ENCODE measurements at places on chromosomes 2 and 18.
A peak's percentile ranks its signal among the peaks of the same experiment; 100 is the strongest.

DNA sequence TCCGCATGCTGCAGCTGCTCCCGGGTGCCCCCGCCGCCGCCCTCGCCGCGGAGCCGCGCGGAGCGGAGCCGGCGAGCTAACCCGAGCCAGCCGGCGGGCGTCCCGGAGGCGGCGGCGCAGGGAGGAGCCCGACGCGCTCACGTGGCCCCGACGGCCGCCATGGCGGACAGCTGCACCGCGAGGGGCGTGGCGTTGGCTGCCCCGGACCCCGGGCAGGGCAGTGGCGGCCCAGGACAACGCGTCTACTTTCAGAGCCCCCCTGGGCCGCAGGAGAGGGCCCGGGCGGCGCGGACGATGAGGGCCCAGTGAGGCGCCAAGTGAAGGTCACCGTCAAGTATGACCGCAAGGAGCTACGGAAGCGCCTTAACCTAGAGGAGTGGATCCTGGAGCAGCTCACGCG, 30.0 kb upstream of the CCNYL1 start:
- no peak for DNase-seq

DNA sequence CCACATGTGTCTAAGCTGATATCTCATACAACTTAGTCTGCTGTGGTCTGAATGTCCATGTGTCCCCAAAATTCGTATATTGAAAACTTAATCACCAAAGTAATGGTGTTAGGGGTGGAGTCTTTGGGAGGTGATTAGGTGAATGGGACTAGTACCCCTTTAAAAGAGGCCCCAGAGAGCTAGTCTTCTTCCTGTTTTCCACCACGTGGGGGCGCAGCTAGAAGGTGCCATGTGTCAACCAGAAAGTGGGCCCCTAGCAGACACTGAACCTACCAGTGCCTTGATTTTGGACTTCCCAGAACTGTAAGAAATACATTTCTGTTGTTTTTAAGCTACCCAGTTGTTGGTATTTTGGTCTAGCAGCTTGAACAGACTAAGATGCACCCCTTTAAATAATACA, 86.6 kb downstream of the ASB1 start:
- DNase-seq = peak; percentile 56

DNA sequence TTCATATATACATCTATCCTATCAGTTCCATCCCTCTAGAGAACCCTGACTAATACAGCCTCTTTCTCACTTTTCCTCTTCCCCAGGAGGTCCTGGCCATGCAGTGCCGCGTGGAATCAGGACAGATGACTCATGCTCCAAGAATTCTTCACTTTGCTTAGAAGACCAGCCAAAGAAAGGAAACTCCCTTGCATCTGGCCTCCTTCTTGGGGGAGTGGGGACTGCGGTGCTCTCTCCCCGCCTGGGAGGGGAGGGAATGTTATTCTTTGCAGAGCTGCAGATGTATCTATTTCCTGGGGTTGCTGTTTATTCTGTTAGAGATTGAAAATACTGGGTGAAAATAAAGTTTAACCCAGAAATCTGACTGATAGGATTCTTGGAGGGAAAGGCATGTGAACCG, 111.5 kb upstream of the SH3BP4 start:
- DNase-seq = peak; percentile 97

GRCh38 chr18:54303408-54303807, 34.1 kb downstream of the POLI start:
- DNase-seq = no peak

- DNase-seq = no peak
These were observed 72.3 kb downstream of the NDUFA10 start for GRCh38 chr2:239952665-239953417.

- DNase-seq = peak; percentile 22
These were observed 292.3 kb upstream of the CHAC2 start for GRCh38 chr2:53475321-53475720.

GRCh38 chr18:9417073-9417851, 58.1 kb upstream of the RALBP1 start:
- DNase-seq = peak; percentile 85

DNA sequence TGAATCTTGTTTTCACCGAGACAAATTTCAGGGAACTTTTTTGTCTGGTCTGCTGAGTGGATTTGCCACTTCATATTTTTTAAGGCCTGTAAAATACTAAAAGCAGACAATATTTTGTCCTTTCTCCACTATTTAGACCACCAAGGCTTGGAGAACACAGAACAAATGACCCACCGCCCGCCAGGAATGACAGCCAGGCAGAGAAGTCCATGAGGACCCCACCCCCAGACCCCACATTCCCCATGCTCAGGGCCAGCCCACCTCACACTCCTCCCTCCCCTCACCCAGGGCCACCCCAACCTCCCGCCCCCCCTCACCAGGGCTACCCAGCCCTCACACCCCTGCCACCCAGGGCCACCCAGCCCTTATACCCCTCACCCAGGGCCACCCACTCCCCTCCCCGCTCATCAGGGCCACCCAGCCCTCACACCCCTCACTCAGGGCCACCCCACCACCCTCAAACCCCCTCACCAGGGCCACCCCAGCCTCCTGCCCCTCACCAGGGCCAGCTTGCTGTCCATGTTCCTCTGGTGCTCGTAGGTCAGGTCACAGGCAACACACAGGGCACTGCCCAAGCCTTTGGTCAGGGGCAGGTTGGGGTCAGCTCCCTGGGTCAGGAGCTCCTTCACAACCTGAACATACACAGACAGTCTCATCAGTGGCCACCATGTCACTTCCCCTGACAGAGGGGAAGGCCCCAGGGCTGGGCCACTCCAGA, 50.6 kb downstream of the ANKMY1 start:
- DNase-seq = no peak

DNA sequence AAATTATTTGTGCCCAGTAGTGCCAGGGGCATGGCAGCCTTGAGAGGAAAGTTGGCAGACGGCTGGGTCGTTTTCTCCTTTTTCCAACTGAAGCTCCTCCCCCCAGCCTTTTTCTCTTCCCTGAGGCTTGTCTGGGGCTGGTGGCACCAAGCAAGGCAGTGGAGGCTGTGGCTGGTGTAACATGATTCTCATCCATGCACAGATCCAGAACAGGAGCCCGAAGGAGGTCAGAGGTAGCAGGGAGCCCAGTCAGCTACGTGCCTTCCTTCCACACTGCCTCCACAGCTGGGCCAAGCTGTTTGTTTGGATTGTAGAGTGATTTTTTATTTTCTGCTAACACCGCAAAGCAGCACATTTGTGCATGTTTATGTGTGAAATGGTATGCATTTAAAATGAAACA, 170.3 kb upstream of the MGAT5 start:
- no peak for DNase-seq

DNA sequence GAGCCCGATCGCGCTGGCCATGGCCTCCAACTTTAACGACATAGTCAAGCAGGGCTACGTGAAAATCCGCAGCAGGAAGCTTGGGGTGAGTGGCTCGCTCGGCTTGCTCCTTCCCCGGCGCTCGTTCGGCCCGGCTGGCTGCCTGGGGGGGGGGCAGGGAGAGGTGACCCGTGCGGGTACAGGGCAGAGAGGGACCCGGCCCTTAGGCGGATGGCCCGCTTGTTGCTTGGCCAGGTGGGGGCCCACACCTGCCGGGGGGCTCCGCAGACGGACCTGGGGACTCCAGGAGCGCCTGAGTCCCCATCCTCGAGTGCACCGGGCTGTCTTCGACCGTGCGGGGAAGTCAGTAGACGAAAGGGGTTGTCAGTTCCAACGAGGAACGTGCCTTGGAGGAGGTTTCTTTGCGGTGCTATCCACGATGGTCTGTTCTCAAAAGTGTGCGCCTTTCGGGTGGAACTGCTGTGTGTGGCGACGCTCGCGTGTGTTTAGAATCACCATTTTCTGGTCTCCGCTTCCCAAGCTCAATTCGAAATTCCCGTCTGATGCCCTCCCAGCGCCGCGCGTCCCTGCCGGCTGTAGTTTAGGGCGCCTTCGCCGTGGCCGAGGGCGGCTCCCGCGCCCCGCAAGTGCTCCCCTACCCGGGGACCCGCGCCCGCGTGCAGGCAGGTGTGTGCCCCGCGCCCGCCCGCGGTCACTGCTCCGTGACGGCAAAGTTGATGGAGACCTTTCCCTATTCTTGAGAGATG, 711 bp downstream of the DOK6 start:
- DNase-seq = peak; percentile 18

GRCh38 chr2:170656669-170657068, 58.5 kb upstream of the SP5 start:
- DNase-seq = no peak

DNA sequence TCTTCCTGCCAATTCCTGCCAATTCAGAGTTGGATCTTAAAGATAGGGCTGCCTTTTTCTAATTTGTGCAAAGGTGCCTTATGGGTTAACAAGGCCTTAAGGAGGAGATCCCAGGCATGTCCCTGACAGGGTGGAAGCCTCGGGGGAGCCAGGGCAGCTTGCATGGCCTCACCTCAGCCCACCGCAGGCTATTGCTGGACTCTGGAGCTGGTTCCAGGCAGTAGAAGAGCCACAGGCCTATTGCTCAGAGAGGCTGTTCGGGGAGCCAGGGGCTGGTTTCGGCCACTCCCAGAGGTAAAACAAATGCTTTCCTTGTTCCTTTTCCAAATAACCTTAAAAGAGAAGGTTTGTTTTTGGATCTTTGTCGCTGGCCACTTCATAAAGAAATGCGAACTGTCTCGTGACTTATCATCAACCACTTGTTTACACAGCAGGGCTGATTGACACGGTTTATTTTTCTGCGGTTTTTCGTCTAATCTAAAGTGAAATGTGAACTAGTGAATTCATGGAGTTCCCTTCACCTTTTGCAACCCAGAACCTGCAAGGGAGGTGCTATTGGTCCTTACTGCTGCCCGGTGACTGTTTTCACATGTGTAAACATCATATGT, 108.6 kb downstream of the APOB start:
- no peak for DNase-seq

- no peak for DNase-seq
These were observed 6.9 kb downstream of the CDH20 start for GRCh38 chr18:61340148-61340547.

GRCh38 chr2:22481486-22482259, 903.3 kb upstream of the KLHL29 start:
- peak; percentile 1 for DNase-seq

GRCh38 chr2:207670887-207671286, 40.6 kb upstream of the CCNYL1 start:
- no peak for DNase-seq

DNA sequence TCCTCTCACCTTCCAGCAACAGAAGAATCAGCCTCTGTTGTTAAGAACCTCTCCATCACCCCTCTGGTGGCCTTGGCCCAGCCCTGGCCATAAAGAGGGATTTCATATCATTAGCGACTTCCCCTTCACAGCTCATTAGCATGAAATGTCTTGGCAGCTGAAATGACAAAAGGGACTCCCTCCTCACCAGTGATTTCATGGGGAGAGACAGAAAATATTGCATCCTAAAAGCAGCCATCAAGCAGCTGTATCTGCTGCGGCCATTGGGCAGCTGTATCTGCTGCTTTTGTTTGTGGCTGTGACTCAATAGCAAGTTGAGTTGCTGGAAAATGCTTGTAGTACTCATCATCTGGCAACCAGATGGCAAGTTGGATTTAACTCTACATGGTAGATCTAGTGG, 105.9 kb upstream of the RMDN2 start:
- peak; percentile 84 for DNase-seq

DNA sequence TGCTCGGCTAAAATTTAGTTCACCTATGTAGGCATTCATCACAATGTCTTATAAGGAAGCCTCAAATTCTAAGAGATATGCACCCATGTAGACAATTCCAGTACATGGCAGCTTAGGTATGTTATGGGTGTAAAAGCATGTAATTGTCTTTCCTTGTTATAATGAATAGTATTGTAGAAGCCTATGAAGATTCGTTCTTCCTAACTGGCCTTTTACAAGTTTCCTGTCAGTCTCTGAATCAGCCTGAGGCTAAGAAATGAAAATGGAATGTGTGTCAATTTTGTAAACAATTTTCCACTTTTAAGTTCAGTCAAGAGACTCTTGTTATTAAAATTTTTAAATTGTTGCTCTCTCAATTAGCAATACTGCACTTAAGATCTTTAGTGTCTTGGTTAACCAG, 189.9 kb upstream of the GALNT5 start:
- DNase-seq = no peak

DNA sequence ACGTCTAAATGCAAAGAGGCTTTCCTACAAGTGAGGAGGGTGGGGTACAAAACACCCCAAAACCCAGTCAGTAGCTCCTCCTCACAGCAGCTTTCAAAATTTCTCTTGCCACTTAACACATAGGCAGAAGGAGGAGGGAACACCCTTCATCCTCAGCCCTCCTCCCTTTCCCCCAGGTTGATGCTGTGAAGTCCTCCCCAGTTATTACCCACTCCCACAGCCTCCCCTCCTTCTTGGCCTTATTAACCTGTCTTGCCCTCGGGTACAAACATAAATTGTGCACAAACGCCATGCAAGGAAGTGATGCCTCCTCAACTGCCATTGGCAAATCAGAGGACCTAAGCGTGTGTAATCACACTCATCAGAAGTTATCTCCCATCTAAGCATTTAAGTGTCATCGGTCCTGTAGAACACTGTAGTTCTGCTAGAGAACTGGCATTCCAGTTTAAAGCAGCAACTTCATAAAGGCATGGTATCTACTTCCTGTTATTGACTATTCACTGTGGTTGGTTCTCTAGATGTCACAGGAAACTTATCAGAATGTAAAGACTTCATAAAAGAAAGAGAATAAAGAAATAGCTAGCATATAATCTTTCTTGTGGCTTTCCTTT, at the start of gene DSC1:
Gene DSC1, minus strand, starts transcription at position 32 of the 611 bp plus-strand sequence. CDS start 262 bp downstream, outside the sequence.
- DNase-seq = no peak

GRCh38 chr18:53991202-53991601, 233.3 kb downstream of the MBD2 start:
- DNase-seq = peak; percentile 89

GRCh38 chr2:235168174-235168979, 216.6 kb downstream of the SH3BP4 start:
- no peak for DNase-seq

DNA sequence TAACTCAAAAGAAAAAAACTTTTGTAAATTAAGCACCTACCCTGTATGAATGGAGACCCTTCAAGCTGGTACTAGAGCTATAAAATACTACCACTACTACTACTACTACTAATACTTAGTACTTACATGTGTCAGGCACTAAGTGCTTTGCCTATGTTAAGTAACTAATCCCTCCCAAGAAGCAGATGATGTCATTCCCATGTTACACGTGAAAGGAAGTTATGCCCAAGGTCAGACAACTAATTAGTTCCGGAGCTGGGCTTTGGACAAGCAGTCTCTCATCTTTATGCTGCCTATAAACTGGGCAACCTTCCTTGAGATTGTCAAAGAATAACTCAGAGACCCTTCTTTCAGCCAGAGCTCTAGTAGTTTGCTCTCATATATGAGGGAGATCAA, 13.9 kb upstream of the ATP6V1B1 start:
- DNase-seq = no peak

DNA sequence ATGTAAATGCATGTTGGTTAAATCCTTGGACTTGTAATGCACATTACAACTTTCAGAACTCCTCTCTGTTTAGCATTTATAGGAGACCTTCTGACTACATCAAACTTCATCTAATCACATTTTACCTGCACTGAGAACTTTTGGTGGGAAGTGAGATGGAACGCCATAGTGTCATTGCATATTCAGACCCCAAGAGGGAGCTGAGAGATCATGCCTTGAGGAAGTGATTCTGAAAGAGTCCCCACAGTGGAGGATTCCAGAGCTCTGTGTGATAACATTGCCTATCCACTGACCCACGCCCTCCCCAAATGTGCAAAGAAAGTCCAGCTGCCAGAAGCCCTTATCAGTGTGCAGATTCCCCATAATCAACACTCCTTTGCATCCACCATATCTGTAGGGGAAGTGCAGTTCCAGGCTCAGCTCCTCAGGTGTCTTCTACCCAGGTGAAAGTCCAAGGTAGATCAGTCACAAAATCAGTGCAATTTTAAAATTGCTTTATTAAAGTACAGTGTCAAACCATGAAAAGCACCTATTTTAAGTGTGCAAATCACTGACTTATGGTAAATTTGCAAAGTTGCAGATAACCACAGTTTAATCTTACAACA, 212.4 kb downstream of the RPIA start:
- DNase-seq = peak; percentile 17
